ENCODE measurements at places on chromosomes 16 and 17.

- no peak for DNase-seq
Measured at GRCh38 chr17:82419540-82419939, 1.2 kb upstream of the OGFOD3 start.

- no peak for DNase-seq
Measured at GRCh38 chr16:10921536-10922327, 20.5 kb downstream of the DEXI start.

- DNase-seq = no peak
Measured at GRCh38 chr16:56966093-56966475, 4.3 kb downstream of the CETP start.

- DNase-seq = no peak
Measured at GRCh38 chr16:69412287-69412686, 12.1 kb upstream of the CYB5B start.
